Epithelial cell of proximal tubule (primary cell): ENCODE measurements at places on chromosomes 4 and X. TPM values are rescaled to one million over a fixed set of nuclear protein-coding genes. Genes with fewer than 3 reads are reported as not detected.

DNA sequence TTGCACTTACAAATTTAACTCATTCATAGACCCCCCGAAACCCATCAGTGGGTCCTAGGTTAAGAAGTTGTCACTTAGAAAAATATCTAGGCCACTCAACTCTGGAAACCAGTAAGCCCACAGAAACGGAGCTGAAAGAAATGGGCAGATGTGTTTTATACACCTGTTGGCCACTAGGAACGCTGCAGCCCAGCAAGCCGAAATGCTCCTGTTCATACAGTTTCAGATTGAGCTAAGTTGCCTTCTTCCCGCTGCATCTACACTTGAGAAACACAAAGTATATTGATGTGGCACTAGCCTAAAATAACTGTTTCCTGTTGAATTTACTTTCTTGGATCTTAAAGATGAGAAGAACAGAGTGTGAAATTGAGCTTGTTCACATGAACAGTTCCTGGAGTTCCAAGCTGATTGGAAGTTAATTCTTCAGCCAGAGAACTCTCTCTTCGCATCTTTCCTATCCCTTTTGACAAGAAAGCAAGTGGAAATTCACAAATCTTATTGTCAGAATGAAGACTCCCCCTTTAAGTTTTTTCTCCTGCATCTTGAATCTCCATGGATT, 174.1 kb downstream of the RBMX2 start:
- no peak for DNase-seq

DNA sequence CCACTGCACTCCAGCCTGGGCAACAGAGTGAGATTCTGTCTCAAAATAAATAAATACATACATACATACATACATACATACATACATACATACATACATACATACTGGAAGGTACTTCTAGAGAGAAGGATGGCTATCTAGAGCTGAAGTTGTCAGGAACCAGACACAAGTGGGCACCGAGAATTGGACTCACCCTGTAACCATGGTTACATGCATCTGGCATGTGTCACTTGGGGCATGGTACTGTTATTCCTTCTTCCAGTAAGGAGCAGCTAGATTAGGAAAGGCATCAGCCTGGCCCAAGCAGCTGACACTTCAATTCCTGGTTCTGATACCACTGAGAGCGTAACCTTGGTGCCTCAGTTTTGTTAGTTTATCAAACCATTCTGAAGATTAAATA, 127.1 kb downstream of the SH3KBP1 start:
- DNase-seq, result no peak

GRCh38 chr4:74667944-74668343, 126.4 kb downstream of the BTC start:
- DNase-seq, result no peak

DNA sequence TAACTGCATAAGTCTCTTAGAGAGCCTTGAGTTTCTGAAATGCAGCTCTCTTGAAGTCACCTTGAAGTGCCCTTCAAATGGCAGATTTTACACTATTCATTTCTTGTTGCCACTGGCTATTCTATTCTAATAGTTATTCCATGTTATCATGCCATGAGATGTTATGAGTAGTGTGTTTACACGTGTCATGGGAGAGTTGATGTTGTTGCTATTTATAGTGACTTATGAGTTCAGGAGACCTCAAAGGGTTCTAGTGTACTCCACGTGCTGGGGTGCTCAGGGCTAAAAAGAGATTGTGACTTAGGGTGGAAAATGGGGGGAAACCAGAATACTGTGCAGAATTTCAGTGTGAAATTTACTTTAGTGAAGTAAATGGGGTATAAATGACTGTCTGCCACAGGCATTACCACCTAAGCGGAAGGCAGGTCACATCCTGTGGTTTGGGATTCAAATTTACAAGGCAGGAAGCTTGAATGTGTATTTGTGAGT, 77.1 kb upstream of the SLC4A4 start:
- DNase-seq, result no peak

DNA sequence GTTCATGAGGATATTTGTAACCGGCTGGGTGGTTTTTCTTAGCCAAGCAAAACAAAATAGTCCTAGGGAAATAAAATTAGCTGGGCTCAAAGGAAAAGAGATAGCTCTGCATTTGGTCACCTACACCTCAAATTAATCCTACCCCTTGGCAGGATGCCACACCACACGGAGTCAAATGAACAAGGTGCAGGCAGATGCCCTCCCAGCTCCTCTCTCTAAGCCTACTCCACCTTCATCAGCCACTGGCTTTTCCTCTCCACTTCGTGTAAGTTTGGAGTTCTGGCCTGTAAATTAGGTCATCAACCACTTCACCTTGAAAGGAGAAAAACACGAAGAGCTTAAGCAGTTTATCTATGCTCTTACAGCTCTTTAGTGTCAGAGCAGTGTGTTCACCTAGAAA, 1.4 kb downstream of the DDIT4L start:
- no peak for DNase-seq

GRCh38 chrX:154370300-154371016, 4.0 kb downstream of the FLNA start:
- no peak for DNase-seq

SYNPO2 gene
- 0.40 and 0.43 TPM in 2 replicates for total RNA-seq

DNA sequence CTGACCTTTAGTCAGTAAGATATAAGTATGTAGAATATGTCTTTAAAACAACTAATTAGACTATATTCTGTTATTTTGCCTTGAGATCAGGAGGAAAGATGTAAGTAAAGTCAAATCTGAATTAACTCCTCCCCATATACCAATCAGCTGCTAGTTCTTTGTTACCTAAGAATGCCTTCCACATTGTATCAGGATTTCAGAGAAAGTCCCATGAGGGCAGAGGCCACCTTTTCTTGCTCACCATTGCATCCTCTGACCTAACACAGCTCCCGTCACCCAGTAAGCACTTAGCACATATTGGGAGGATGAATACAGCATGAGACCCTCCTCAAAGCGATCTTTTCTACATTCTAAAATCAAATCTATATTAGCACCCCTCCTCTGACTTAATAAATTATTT, 87.0 kb downstream of the COL25A1 start:
- DNase-seq, result no peak

- no peak for DNase-seq
Observed at GRCh38 chr4:47915378-47915777, 995 bp upstream of the NFXL1 start.

PARM1 gene
- total RNA-seq, result 0.87 and 1.3 TPM in 2 replicates

- no peak for DNase-seq
Observed at GRCh38 chr4:96642490-96642889, 802.6 kb downstream of the PDHA2 start.

DNA sequence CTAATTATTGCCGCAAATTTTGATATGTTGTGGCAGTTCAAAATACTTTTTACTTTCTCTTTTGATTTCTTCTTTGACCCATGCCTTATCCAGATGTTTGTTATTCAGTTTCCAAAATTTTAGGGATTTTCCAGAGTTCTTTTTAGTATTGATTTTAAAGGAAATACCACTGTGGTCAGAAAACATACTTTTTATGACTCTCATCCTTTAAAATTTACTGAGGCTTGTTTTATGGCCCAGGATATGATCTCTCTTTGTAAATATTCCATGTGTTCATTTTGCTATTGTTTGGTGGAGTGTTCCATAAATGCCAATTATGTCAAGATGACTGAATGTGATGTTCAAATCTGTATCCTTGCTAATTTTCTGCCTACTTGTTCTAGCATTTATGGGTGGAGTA, 272.3 kb upstream of the DIPK2B start:
- DNase-seq, result no peak

S100P gene
- total RNA-seq, result 0.14 and 92.5 TPM in 2 replicates

DNA sequence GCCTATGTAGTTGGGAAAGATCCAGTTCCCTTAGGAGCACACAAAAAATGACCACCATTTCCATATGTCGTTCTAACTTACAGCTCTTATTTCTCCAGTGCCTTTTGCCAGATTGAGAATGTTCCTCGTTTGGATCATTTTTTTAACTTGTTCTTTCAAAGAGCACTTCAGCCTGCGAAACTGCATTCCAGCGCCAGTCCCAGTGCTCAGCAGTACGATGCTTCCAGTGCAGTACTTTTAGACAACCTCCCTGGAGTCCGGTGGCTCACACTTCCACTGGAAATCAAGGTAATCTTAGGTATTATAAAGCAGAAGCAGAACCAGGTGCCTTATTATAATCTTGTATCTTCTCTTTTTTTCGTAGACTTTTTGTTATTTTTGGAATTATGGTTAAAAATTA, 42.6 kb upstream of the SLC25A31 start:
- DNase-seq, result no peak

- no peak for DNase-seq
Observed at GRCh38 chr4:80255329-80256095, 11.0 kb upstream of the FGF5 start.

GRCh38 chr4:140363558-140363957, 9.9 kb upstream of the SCOC start:
- no peak for DNase-seq

DNA sequence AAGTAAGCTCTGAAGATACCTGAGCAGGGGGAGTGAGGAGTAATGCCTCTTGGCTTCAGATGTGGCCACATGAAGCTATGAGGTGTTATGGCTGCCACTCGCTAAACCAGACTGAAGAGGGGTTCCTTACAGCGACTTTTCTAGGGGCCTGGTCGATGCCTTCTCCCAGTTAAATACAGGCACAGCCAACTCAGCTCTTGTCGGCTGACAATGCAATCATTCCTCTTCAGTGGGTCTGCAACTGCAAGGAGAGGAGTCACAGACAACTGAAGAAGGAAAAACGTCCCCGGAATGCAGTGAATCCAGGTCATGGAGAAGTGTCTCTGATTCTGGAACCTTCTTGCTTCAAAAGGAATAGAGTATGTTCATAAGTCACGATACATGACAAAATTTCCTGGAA, 106.4 kb downstream of the RNF150 start:
- no peak for DNase-seq

- no peak for DNase-seq
Observed at GRCh38 chrX:7111518-7111917, 36.0 kb upstream of the STS start.

TLR7 gene
- total RNA-seq, result not detected in 2 replicates

- no peak for DNase-seq
Observed at GRCh38 chrX:154327038-154327820, 31.6 kb downstream of the TKTL1 start.

NKX1-1 gene
- not detected in 2 replicates for total RNA-seq

GRCh38 chrX:76064825-76065224, 108.0 kb upstream of the PBDC1 start:
- no peak for DNase-seq

- no peak for DNase-seq
Observed at GRCh38 chr4:74364256-74364651, 691 bp upstream of the EREG start.

CTAG2 gene
- not detected in 2 replicates for total RNA-seq

GRCh38 chrX:119194621-119195020, 41.5 kb upstream of the PGRMC1 start:
- no peak for DNase-seq

DNA sequence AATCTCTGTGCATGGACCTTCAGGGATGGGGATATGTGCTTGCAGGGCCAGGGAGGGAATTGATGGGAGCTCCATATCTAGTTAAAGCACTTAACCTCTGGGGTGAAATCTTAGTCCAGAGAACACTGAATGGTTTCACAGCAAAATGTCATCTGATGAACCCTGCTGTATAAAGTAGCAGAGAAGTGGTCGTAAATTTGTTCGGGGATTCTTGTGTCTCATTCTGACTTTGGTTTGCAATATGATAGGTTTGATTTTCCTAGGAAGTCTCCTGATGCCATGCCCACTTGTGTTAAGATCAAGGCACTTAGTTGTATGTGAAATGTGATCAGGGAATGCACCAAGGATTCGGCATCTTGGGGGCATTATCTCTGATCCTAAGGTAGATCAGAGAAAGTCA, 96.9 kb downstream of the NHS start:
- DNase-seq, result no peak

- DNase-seq, result no peak
Observed at GRCh38 chrX:21481761-21482160, 107.5 kb downstream of the CNKSR2 start.

- no peak for DNase-seq
Observed at GRCh38 chr4:2886622-2887021, 43.0 kb downstream of the ADD1 start.

MEPE gene
- not detected in 2 replicates for total RNA-seq

DNA sequence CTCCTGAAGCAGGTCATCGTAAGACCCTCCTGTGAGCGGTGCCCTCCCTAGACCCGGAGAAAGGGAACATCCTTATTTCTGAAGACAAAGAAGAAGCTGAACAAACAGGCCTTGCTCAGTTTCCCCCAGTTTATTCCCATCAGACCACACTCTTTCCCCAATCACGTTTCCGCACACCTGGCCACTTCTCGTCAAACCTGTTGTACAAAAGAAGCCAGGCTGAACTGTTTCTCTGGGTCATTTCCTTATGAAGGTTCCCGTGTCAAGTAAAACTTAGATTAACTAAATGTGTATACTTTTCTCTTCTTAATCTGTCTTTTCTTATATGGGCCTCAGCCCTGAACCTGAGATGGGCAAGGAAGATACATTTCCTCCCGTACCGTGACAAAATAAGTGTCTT, 111.6 kb upstream of the ENPP6 start:
- no peak for DNase-seq

DNA sequence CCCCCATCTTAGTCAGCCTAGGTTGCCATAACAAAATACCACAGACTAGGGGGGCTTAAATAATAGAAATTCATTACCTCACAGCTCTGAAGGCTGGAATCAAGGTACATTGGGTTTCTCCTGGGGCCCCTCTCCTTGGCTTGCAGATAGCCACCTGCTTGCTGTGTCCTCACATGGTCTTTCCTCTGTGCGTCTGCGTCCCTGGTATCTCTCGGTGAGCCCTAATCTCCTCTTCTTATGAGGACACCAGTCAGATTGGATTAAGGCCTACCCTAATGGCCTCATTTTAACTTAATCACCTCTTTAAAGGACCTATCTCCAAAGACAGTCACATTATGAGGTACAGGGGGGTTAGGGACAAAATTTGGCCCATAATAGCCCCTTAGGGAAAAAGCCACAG, 98.0 kb downstream of the SH3KBP1 start:
- no peak for DNase-seq

MTTP gene
- under 0.01 TPM in 1 of 2 replicates, not detected in the other for total RNA-seq

DNA sequence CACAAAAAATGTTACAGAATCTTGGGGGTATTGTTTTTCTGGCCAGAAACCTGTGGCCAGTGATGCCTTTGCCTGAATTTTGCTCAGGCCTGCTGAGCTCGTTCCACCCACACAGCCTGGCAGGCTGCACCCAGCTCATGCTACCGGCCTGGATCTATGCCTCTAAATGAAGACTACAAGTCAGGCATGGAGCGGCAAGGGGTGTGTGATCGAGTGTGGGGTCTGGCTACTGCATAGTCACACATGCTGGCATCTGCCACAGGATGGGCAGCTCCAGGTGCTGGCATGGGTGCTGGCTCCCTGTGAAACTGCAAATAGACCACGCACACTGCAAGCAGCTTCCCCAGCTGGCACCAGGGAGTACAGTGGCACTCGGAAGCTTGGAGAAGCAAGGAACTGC, 323.1 kb upstream of the POU3F4 start:
- no peak for DNase-seq

ARHGEF38 gene
- total RNA-seq, result 0.07 and 0.46 TPM in 2 replicates
